ENCODE measurements at places on chromosomes 4 and X. TPM values are rescaled to one million over a fixed set of nuclear protein-coding genes. Genes with fewer than 3 reads are reported as not detected.

GDI1 gene
- 247 TPM for polyA plus RNA-seq

OTUD6A gene
- not detected for polyA plus RNA-seq

COL4A6 gene
- polyA plus RNA-seq = 0.33 TPM

LGI2 gene
- not detected for polyA plus RNA-seq

CYLC1 gene
- not detected for polyA plus RNA-seq

Data from endothelial cell of umbilical vein (primary cell).